ENCODE measurements at places on chromosomes 5 and 9. TPM values are rescaled to one million over a fixed set of nuclear protein-coding genes. Genes with fewer than 3 reads are reported as not detected.

DNA sequence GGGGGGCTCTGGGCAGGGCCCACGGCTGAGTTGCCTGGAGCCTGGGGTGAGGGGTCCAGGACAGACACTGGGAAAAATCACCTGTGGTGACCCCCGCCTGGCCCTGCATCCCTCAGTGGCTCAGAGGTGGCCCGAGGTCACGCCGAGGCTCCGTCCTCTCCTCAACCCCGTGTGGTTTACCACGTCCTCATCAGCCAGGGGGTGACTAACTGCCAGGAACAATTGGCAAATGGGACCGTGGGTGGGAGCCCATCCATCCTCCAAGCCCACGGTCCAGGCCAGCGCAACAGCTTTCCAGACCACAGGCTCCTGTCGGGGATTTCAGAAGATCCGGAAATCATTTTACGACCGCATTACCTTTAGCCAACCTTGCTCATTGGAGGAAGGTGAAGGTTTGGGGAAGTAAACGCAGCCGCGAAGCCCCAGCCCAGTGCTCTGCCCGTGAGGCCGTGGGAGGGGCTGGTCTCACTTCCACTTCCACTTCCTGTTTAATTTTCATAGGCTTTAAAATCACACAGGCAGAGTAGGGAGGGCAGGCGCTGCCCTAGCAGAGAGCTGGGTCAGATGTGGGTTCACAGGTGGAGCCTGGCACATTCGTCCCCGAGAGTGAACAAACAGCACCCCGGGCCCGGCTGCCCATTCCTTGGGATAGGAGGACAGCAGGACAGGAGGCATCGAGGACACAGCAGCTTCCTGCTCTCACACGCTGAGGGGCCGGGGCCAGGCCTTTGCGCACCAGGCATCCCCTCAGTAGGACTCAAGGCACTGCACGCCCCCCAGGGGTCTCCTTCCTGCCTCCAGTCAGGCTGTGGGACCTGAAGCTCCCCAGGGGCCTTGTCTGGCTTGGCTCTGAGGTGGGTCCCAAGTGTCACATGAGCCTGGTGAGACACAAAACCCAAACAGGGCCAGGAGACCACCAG is 19.8 kb upstream of the SLC9A3 start:
- no peak for DNase-seq

GRCh38 chr5:40278881-40279280 is 400.8 kb upstream of the PTGER4 start:
- no peak for DNase-seq

GRCh38 chr5:119290607-119291006 is 65.2 kb upstream of the TNFAIP8 start:
- no peak for DNase-seq

Gene SPINK4
- total RNA-seq: not detected

Gene FGF10
- not detected for total RNA-seq

Gene CFAP157
- total RNA-seq: not detected

Gene ABL1
- total RNA-seq: 58.0 TPM

DNA sequence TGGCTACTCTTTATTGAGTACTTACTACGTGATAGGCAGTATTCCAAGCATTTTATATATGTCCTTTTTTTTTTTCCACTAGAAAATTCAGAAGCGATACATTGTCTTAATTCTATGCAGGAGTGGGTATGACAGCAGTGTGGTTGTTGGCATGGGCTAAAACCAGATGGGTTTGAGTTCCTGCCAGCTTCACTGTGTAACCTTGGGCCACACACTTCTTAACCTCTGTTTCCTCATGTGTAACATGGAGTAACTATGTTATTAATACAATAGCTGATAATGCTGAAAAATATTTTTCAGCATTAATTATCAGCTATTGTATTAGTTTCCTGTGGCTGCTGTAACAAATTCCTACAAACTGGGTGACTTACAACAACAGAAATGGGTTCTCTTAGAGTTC is 12.0 kb downstream of the SNX18 start:
- DNase-seq: no peak

- DNase-seq: no peak
Observed at GRCh38 chr5:163578652-163579051, 73.2 kb downstream of the MAT2B start.

Gene CCDC152
- total RNA-seq: 0.23 TPM

DNA sequence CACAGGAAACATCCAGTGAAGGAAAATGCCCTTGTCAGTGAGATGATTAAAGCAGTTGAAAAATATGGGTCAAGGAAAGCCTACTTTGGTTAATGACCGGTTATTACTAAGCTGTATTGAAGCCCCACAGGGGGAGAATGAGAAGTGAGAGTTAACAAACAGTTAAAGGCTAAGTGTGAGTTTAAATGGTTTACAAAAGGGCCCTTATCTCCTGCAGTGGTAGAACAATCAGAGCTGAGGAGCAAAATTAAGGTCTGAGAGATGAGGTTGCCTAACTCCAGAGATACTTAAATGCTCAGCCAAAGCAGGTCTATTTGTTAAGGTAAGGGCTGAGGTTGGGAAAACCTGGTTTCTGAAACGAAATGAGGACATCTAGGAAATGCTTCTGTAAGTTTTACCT is 75.1 kb upstream of the FER start:
- DNase-seq: no peak

Gene RMRP
- 17,072 TPM for total RNA-seq

DNA sequence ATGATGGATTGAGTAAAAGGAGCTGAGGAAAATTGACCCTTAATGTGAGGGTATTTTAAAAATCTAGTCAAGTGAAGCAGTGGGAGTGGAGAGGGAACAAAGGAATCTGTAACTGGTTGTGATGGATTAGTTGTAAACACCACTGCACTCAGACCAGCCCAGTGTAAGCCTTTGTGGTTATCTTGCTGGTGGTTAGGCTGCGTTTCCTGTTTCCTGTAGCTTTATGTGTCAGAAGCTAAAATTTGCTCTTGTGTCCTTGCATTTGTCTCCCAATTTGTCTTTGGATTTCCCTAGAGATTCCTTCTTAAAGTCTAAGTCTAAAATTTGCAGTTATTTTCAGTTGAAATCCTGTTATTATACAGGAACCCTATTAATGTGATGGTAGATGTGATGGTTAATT is 6.3 kb downstream of the IFNA21 start:
- peak; percentile 22 for DNase-seq

Gene PCDHAC2
- total RNA-seq: not detected

All from SJCRH30 (cell line).